ENCODE measurements at places on chromosomes 12 and 14.

DNA sequence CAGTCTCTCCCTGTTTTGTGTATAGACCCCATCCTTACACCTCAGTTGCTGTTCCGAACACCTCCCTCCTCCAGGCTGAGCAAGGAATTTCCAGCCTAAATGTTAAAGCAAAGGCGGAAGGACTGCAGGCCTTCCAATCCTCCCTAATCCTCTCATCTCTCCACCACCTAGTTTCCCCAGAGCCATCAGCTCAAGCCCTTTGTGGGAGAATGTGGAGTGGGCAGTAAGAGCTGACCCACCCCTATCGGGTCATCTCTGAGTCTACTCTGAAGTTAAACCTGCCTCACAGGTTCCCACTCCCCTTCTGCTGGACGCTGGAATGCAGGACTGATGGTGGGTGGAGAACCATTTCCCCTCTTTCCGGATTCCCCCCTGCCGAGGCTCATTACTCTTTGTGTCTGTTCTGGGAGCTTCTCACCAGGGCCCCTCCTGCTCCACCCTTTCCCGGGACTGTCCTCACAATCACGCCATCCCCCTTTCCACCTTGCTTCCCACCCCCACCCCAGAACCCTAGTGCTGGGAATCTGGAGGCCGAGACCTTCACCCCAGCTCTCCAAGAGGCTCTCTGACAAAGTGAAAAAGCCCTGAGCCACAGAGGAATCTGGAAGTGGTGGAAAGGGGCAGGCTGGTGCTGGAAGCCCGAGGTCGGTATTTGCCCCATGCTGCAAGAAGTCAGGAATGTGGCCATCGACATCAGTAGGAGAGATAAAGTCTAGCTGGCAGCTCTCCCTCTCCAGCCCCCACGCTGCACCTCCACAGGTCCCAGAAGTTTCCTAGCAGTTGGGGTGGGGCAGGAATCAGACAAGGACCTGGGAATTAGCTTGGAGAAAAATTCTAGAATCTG, 3.3 kb upstream of the KRT18 start:
- no peak overlapping the region for H3K27ac ChIP-seq
- no peaks in the 10 kb centered on the region for H3K36me3 ChIP-seq
- peaks cover 3% of the 10 kb centered on the region for H3K27me3 ChIP-seq
- DNase-seq, result no peak
- no peak overlapping the region for H3K4me3 ChIP-seq

- no peak overlapping the region for H3K27ac ChIP-seq
- no peaks in the 10 kb centered on the region for H3K36me3 ChIP-seq
- H3K27me3 ChIP-seq, result no peaks in the 10 kb centered on the region
- H3K4me3 ChIP-seq, result no peak overlapping the region
- DNase-seq, result no peak
Observed at GRCh38 chr14:70033561-70033960, 154.3 kb downstream of the SMOC1 start.

GRCh38 chr14:68940614-68941185, 38.4 kb downstream of the ACTN1 start:
- H3K36me3 ChIP-seq, result peaks cover 4% of the 10 kb centered on the region
- H3K4me1 ChIP-seq, result peaks cover 18% of the 10 kb centered on the region
- H3K27me3 ChIP-seq, result no peaks in the 10 kb centered on the region
- H3K4me3 ChIP-seq, result no peak overlapping the region

DNA sequence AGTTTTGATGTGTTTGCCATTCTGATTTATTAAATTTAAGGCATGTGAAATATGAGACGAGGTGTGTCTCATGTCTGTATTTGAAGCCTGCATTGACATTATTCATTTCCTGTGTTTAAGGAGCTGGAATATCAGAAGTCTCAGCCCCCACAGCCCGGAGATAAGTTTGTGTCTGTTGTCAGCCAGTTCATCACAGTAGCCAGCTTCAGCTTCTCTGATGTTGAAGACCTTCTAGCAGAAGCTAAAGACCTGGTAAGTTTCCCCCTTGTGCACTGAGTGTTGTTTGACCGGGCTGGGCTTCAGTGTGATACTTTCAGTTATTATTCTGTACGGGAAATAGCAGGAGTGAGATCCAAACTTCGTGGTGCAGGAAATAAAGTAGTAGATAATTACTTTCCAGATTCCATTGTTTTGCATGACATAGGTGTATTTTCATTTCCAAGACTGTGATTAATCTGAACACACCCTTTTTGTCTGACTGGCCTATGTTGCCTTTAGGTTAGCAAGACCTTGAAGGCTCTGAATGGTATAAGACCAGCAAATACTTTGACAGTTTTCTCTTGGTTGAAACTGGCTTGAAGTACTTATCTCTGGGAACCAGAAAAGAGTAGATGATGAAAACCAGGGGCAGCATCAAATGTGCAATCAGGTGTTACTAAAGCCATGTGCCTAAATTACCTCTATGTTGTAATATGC, 101.5 kb downstream of the GPR135 start:
- H3K36me3 ChIP-seq, result no peaks in the 10 kb centered on the region
- H3K4me1 ChIP-seq, result no peaks in the 10 kb centered on the region
- no peak overlapping the region for H3K4me3 ChIP-seq
- no peaks in the 10 kb centered on the region for H3K27me3 ChIP-seq

- no peak for DNase-seq
- H3K36me3 ChIP-seq, result no peaks in the 10 kb centered on the region
Observed at GRCh38 chr12:51818086-51818485, 30.4 kb downstream of the FIGNL2 start.

- no peak for DNase-seq
- H3K4me1 ChIP-seq, result peaks cover 23% of the 10 kb centered on the region
- no peaks in the 10 kb centered on the region for H3K27me3 ChIP-seq
- H3K4me3 ChIP-seq, result no peak overlapping the region
Observed at GRCh38 chr12:123038966-123039365, 58.5 kb downstream of the ARL6IP4 start.

GRCh38 chr12:86530996-86531655, 274.9 kb upstream of the MGAT4C start:
- DNase-seq, result no peak
- no peak overlapping the region for H3K27ac ChIP-seq
- no peaks in the 10 kb centered on the region for H3K27me3 ChIP-seq
- no peaks in the 10 kb centered on the region for H3K36me3 ChIP-seq
- no peaks in the 10 kb centered on the region for H3K4me1 ChIP-seq

GRCh38 chr12:109098183-109098604, 797 bp downstream of the UNG start:
- H3K27me3 ChIP-seq, result no peaks in the 10 kb centered on the region
- H3K27ac ChIP-seq, result peak overlapping the region; percentile 53
- H3K4me3 ChIP-seq, result peak overlapping the region; percentile 74
- H3K36me3 ChIP-seq, result peaks cover 3% of the 10 kb centered on the region
- H3K4me1 ChIP-seq, result peaks cover 40% of the 10 kb centered on the region
- no peak for DNase-seq

- H3K27ac ChIP-seq, result no peak overlapping the region
- DNase-seq, result no peak
- H3K4me1 ChIP-seq, result no peaks in the 10 kb centered on the region
- peaks cover 5% of the 10 kb centered on the region for H3K27me3 ChIP-seq
- no peaks in the 10 kb centered on the region for H3K36me3 ChIP-seq
- H3K4me3 ChIP-seq, result no peak overlapping the region
Observed at GRCh38 chr14:51323492-51323891, 83.4 kb downstream of the TMX1 start.

Measured in T-cell (primary cell).